ENCODE measurements at places on chromosomes 11 and 22.

GRCh38 chr11:80669620-80670019, 1228.8 kb upstream of the TENM4 start:
- no peak for DNase-seq

DNA sequence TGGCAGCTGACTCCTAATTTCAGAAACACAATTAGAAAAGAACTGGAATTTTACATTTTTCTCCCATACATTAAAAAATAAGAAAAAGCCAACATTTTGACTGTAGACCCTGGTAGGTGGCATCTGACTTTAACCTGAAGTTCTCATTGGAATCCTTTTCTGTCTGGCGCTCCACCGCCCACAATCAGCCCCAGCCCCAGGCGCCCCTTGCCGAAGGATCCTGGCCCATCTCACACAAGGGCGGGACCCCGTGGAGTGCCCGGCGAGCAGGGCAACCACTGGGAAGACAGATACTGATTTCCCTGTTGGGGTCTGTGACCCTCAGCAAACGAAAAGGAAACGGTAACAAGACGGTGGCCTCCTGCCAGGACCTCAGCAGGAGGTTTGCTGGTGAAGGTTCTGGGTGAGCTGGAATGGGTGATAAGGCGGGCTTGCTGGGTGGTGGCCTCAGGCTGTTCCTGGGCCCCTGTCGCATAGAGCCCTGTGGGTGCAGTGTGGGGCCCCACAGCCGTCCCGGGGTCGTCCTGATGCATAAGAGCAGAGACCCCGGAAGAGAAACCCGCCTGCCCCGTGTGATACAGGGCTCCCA, 15.7 kb downstream of the TSPO start:
- DNase-seq, result no peak

GRCh38 chr11:125952559-125952958, 6.7 kb downstream of the VSIG10L2 start:
- DNase-seq, result no peak

GRCh38 chr11:130533113-130533798, 84.8 kb downstream of the ADAMTS15 start:
- DNase-seq, result no peak

DNA sequence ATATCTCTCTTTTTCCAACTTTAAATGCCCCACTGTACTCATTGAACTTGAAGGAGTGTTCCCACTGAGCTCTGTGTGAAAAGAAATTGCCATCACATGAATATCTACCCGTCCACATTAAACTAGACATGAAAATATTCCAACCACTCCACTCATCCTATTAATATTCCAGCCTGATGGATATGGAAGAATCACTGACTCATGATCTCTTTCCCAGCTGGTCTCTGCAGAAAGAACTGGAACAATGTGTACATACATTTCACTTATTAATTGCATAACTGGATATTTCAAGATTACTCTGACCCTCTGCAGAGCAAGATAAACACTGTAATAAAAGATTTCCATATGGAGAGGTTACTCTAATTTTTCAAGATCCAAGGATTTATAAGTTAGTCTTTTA, 711.1 kb upstream of the LRRC4C start:
- no peak for DNase-seq

- no peak for DNase-seq
Observed at GRCh38 chr11:115080923-115081680, 402.8 kb downstream of the NXPE2 start.

DNA sequence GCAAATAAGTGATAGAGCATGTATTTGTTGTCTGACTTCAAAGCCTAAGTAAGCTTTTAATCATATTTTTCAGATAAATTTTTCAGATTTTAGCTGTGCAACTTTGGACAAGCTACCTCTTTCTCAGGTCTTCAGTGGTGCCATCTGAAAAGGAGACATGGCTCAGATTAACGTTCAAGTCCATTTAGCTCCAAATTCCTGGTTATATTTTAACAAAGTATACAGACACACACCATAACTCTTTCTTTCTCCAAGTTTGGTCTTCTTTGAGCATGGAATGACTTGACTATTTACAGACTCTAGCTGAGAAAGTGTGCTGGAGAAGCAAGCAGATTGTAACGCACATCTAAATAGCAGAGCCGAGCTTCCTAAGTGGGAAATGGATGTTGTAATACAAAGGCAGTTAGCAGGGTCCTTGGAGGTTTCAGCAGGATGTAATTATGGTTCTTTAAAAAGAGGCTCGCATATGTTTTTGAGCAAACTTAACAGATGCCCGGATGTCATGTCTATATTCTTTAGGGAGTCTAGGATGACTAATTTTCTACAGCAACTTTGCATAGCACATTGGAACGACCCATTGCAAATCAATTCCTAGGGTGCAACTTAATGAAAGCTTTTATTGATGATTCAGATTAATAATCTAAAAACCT, 128.1 kb upstream of the E2F8 start:
- no peak for DNase-seq

DNA sequence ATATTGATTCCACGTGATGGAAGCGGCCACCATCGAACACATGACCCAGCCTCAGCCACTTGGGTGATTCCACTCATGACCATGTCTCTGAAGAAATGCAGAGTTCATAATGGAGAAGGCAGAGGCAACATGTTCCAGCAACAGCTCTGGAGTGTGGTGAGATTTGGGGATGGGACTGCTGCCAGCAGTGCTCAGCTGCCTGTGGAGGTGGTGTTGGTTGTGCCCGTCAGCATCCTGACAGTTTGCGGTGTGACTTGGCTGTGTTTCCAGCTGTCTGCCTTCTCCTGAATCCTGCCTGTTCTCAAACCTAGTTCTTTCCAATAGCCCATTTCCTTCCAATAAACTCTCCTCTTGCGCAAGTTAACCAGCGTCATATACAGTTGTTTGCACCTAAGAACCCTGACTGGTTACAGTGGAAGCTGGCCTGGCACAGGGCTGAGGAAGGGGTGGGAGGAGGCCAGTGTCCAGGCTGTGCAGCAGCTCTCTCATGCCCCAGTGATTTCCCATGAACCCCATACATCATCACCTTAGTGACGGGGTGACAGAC, 22.0 kb upstream of the OR8B8 start:
- no peak for DNase-seq

DNA sequence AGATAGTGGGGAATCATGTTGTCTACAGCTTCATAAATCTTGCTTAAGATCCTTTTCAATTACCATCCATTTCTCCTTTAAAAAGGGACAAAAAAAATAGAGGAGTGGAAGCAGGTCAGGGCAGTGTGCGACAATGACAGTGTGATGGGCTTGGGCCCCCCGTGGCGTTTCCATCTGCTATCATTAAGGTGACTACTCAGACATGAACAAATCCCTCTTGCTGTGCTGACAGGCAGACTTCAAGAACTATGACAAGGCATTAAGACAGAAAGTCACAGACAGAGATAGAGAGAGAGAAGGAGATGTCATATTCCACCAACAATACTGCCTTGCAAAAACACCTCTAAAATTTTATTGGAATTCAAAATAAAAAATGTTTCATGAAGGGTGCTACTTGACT, 263.2 kb downstream of the DCDC1 start:
- DNase-seq, result no peak

DNA sequence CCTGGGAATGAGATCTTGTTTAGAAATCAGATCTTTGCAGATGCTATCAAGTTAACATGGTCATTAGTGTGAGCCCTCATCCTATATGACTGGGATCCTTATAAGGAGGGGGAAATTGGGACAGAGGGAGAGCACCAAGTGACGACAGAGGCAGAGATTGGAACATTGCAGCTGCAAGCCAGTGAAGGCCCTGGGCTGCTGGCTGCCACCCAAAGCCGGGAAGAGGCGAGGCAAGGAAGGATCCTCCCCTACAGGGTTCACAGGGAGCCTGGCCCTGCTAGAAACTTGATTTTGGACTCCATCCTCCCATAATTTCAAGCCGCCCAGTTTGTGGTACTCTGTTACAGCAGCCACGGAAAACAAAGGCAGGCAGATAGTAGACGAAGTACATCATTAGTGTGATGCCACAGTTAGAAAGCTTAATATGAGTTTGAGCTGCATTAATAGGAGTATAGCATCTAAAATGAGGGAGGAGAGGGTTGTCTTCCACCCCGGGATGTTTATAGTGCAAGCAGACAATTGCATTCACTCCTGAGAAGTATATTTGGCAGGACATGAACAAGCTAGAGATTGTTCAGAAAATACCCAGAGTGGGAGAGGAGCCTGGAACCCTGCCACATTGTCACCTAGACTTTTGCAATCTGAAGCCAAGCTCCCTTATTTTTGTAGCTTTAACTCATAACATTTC, 56.8 kb upstream of the CLMP start:
- no peak for DNase-seq

- DNase-seq, result no peak
Observed at GRCh38 chr11:58900479-58901420, 38.5 kb upstream of the GLYATL1 start.

DNA sequence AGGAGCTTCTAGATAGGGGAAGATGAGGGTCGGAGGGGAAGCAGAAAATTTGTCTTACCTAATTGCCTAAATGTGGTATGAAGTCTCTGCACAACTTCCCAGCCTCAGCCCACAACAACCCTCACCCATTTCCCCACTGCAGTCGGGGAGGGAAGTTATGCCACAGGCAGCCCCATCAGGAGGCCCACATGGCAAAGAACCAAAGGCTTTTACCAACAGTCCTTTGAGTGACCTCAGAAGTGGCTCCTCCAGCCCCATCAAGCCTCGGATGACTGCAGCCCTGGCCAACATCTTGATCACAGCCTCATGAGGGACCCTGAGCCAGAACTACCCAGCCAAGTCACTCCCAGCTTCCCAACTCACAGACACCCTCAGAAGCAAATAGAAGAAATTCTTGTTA, 54.8 kb downstream of the CHST1 start:
- DNase-seq, result no peak

DNA sequence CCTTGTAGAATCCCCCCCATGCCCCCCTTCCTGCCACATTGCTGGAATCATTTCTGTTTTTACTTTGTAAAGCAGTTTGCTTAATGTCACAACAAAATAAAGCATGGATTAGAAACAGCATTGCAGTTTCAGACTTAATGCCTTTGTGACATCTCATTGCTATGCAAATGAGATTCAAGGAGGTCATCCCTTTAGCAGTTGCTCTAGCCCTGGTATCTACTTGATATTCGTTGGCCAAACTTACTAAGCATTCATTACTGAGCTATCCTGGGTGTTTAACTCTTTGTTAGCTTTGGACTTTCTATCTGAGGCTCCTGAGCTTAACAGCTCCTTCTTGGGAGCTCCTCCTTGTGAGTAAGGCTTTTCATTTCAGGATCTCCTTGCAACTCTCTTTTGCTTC, 16.3 kb downstream of the FAT3 start:
- no peak for DNase-seq
